NCI-H146 (cell line): ENCODE measurements at places on chromosomes 11 and 22.
A peak's percentile ranks its signal among the peaks of the same experiment; 100 is the strongest.

- DNase-seq = no peak
Measured at GRCh38 chr22:47171441-47172221, 409.2 kb downstream of the TBC1D22A start.

GRCh38 chr11:117519590-117519989, 191.9 kb downstream of the CEP164 start:
- DNase-seq = no peak

DNA sequence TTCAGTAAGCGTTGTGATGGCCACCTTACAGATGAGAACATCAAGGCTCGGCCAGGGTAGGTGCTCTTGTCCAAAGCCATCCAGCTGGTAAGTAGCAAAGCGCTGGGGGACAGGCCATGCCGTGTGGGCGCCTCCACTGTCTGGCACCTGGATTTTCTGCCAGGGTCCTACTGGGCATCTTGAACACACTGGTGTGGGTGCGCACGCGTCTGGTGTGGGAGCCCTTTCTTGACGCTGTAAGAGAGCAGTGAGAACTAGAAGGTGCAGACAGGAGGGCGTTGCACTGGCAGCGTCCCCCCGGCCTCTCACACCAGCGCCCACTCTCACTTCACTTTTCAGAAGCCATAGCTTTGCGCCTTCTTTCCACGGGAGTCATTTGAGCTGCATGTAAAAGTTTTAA, 296.6 kb downstream of the TBC1D22A start:
- DNase-seq = no peak

DNA sequence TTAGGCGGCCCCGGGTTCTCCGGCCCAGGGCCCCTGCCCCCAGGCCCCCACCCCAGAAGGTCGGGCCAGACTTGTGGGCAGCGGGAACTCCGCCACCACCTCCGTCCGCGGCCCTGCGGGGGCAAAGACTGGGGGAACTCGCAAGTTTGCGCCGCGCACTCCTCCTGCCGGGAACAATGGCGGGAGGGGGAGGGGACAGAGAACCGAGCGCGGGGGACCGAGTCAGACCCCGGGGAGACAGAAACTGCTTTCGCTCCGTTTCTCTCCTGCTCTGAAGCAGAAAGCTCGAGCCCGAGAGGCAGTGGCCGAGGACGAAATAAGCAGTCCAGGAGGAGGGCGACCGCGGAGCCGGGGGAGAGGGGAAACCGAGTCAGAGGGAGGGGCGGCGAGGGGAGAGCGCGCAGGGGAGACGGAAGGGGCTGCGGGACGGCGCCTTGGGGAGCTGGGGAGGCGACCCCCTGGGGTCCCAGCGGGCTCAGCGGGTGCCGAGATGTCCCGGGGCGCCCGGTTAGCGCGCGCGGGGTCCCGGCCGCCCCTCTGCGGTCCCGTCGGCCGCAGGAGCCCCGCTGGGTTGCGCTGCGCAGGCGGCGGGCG, 555 bp downstream of the TP53I11 start:
- peak; percentile 52 for DNase-seq

GRCh38 chr11:133910101-133910500, 46.7 kb downstream of the IGSF9B start:
- DNase-seq = no peak

DNA sequence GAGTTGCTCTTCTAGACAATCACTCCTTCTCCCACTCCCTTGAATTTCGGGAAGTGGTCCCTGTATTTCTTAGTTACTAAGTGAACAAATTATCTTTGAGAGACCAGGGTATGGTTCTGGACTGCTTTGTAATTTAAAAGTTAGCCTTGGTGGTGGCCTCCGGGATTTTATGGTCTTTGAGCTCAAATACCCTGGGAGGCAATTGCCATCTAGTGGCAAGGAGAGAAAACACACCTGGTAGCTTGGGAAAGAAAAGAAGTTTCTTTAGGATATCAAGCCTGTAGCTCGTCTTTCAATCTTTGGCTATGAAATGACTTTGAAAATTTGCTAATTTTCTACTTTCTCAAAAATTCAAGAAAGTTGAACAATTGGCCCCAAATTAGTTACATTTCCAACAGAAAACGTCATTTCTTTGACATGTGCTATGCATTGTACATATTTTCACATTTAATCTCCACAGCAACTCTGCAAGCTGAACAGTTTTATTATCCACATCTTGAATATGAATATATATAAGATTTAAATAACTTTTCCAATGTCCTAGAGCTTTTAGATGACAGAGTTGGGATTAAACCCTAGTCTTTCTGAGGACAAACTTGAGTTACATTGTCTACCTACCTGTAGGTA, 39.1 kb downstream of the MMP27 start:
- peak; percentile 26 for DNase-seq

GRCh38 chr11:129368889-129369672, 6.6 kb upstream of the BARX2 start:
- DNase-seq = no peak

DNA sequence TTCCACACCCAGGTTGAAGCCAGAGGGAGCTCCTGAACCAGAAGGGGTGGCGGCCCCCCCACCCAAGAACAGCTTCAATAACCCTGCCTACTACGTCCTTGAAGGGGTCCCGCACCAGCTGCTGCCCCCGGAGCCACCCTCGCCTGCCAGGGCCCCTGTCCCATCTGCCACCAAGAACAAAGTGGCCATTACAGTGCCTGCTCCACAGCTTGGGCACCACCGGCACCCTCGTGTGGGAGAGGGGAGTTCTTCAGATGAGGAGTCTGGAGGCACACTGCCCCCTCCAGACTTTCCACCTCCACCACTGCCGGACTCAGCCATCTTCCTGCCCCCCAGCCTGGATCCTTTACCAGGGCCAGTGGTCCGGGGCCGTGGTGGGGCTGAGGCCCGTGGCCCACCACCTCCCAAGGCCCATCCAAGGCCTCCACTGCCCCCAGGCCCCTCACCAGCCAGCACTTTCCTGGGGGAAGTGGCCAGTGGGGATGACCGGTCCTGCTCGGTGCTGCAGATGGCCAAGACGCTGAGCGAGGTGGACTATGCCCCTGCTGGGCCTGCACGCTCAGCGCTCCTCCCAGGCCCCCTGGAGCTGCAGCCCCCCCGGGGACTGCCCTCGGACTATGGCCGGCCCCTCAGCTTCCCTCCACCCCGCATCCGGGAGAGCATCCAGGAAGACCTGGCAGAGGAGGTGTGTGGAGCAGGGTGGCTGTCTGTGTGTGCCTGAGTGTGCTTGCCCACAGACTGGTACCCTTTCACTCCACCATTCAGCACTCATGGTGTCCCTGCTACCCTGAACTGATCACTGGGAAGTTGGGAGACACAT, 6.7 kb downstream of the PHOX2A start:
- DNase-seq = no peak

DNA sequence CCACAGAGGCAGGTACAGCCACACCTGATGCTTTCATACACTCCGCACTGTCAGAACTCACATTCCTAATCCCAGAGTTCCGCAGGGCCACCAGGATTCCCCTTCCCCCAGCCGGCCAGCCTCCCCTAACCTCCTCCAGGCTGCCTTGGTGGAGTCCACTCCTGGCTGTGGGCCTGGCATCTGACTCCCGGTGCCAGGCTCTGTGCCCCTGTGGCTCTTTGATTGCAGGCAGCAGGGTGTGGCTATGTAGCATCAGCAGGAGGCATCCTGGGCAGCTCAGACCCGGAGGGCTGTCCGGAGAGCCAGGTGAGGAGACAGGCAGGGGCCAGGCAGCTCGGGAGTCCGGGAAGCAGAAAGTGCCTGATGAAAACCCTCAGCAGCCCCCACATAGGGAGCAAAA, 1432.9 kb downstream of the BRD1 start:
- no peak for DNase-seq

- no peak for DNase-seq
Measured at GRCh38 chr11:15969701-15970329, 386.5 kb downstream of the SOX6 start.

DNA sequence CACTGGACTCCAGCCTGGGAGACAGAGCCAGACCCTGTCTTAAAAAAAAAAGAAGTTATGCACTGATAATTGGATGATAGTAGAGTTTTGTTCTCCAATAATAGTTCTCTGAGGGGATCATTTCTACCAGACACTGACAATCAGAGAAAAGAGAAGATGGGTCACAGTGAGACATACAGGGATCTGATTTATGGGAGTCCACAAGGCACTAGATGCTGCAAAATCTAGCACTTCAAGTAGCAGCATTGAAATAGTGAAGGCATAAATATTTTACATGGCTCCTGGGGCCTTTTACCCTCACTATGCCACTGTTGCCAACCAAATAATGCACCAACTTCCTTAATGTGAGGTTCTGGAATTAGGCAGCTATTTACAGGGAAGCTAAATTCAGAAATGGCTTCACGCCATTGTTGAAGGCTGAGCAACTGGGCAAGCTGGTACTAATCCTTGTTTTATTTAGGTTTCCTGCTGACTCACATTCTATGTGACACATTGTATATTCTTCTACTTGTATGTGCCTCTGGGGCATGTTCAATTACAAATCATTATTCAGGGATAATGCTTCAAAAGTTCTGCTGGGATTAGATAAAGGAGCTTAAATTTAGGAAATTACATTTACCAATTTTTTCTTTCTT, 38.2 kb upstream of the ABTB2 start:
- peak; percentile 9 for DNase-seq

DNA sequence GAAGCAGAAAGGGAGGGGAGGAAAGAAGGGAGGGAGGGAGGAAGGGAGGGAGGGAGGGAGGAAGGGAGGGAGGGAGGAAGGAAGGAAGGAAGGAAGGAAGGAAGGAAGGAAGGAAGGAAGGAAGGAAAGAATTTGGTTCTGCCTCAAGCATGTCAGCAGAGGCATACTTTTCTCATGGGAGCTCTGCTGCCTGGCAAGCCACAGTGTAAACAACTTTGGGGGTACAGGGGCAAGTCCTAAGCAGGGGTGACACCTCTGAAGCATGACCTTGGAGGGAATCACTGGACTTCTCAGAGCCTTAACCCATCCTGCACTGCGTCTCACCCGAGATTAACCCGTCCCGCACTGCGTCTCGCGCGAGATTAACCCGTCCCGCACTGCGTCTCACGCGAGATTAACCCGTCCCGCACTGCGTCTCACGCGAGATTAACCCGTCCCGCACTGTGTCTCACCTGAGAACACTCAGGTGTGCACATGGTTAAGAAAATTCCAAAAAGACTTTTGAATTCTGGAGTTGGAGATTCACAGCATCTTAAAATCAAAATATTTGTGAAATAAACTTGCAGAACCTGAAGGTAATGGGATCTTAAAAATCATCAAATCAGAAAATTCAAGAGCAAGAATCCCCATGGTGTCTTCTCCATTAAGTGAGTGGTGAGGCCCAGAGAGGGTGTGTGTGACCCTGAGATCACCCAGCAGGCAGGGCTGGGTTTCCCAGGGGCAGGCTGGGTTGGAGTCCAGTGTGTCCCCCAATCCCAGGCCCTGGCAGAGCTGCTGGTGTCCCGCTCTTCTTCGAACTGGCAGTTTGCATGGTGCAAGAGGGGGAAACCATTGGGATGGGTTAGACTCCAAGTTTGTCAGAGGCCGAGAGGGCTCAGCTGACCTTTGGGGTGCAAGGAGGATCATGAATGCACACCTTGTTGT, 190.4 kb downstream of the MN1 start:
- DNase-seq = no peak

DNA sequence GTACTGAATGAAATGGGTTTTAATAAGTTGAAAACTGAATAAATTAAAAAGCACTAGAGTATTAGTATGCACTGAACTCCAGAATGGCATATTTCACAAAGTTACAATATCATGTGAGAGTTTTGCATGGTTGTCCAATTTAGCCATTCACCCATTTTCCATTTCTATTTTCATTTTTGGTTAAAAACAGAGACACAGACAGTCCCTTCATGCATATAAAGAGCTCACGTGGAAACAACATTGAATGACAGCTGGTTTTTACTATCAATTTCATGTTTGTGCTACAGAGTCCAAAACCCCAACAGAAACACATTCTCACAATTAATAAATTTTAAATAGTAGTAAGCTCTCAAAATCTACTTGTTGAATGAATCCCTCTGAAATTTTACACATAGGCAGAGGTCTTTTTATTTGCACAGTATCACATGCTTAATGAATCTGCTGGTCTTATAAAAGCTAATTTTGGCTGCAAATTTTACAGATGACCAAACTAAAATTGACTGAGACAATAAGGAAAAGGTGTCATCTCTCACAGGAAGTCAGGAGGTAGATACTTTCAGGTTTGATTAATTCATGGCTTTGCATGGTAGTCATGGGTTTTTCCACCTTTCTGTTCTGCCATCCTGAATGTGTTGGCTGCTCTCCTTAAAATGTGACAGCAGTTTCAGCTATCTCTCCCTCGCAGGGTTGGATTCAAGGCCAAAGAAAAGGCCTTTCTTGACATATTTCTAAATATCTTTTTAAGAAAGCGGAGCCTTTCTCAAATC, 20.6 kb upstream of the DDI1 start:
- DNase-seq = no peak

DNA sequence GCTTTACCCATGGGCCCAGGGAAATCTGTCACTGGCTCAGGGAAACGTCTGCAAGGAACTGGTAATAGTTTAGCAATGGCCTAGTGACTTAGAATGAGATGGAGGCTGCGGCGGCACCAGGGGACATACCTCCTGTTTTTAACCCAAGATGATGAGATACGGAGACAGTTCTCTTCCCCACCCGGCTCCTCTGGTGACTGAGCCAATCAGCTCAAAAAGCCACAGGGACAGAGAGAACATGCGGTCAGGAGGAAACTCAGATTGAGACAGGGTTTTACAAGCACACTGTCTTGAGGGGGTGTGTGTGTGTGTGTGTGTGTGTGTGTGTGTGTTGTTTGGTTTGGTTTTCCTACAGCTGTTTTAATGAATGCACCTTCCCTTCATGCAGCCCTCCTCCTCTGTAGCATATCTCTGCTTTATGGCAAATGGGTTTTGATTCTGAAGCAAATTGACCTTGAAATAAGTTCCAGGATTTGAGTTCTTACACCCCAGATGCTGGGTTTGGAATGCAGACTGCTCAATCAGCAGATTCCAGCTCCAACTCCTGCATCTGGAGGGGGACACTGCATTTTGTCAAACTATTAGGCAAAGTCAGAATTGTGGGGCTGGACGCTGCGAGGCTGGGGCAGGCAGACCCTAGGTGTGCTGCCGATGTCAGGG, 246.2 kb downstream of the NTM start:
- no peak for DNase-seq

DNA sequence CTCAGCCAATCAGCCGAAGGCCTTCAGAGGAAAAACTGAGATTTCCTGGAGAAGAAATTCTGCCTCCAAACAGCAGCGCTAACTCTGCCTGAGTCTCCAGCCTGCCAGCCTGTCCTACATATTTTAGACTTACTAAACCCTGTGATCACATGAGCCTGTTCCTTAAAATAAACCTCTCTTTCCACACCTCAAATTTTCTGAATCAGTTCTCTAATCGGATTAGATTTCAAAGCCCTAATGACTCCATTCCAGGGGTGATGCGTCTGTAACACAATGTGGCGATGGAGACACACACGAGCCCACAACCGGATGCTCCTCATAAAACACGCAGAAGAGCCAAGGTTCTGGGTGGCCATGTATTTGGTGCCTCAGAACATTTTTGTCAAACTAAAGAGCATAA, 1371.2 kb downstream of the BRD1 start:
- DNase-seq = no peak

DNA sequence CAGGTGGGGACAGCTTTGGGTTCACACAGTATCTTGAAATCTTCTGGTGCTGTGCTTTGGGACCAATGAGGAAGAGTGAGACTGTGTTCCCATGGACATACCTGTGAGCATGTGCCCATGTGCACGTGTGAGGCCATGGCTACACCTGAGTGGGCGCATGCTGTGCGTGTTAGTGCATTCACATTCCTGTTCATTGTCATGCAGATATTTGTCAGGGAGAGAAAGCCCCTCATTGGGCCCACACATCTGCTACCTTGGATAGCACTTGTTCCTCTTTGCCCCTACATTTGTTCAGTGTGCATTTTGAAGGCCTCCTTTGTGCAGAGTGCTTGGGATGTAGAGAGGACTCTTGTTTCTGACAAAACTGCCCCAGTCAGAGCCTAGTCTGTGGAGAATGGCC, 154.3 kb upstream of the E2F8 start:
- no peak for DNase-seq
